EH (cell line): ENCODE measurements at places on chromosomes 7 and 10.

DNA sequence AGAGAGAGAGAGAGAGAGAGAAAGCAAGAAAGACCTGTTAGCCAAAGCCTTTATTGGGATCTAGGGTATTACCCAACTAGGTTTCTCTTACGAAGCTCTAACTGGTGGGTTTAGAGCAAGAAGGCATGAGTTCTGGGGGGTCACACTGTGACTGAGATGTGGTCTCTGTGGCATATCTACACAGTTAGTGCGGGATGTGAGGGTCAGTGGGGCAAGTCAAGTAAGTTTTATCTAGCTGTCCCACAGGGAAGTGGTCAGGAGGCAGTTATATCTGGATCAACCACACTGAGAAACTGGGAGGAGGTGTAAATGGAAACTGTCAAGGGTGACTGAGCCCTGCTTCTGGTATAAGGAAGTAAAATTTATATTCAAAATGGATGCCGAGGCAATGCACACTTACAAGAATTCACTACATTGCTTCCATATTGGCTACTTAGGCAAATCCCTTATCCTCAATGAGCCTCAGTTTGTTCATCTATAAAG is 331.6 kb upstream of the HPS1 start:
- no peak for DNase-seq

GRCh38 chr10:131760416-131761166 is 140.2 kb upstream of the PPP2R2D start:
- DNase-seq = no peak

GRCh38 chr7:55546814-55547213 is 25.5 kb downstream of the VOPP1 start:
- DNase-seq = peak; percentile 89

DNA sequence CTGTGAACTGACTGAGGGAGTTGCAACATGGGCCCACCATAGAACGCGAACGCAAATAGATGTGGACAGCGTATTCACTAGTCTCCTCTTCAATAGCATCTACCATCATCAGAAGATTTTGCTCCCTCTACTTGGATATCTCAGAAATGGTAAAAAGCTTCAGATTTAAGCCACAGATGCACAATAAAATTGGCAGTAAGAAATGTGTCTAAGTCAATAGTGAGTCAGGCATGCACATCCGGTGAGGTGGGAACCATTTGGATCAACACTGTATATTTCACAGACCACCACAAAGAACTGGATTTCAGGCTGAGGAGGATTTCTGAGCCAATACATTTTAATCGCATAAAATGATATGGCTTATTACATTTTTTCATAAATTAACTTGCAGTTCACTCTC is 111.5 kb upstream of the ADAM12 start:
- DNase-seq = peak; percentile 4

- no peak for DNase-seq
These were observed 250.2 kb downstream of the ELFN1 start for GRCh38 chr7:1920266-1920681.

DNA sequence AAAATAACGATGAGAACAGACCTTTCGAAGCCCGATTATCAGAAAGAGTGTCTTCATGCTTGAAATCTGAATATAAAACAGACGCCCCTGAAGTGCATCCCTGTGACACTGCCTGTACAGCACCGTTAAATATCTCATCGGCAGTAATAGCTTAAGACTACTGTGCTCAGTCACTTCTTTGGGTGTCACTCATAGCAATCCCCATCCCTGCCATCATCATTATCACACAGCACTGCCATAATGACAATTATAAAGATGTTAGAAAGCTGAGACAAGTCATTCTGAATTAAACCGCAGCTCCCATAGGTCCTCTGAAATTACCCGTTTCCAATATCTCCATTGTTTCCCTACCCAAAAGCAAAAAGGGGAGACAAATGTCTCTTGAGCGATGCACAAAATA is 567.7 kb upstream of the C7orf33 start:
- no peak for DNase-seq

GRCh38 chr10:124592101-124592500 is 130.5 kb downstream of the LHPP start:
- no peak for DNase-seq

GRCh38 chr10:47361293-47361692 is 13.1 kb downstream of the RBP3 start:
- DNase-seq = peak; percentile 36

GRCh38 chr10:2759233-2759632 is 308.1 kb upstream of the PFKP start:
- no peak for DNase-seq

DNA sequence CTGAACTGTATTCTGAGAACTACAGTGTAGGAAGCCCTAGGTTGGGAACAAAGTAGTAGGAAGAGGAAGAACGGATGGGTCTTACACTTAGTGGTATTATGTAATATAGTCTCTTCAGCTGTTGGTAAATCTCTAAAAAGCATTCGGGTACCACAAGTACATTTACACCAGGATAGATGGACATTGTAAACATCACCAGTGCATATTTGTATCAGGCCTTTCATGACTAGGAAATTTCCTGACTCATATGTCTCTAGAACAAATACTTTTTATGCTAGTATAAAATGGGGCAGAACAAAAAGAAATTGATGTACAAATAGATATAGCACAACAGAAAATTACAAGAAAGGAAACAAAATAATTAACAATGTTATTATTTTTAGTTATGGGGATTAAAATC is 21.5 kb upstream of the OR6B1 start:
- DNase-seq = no peak

GRCh38 chr7:97390915-97391593 is 273.6 kb downstream of the SDHAF3 start:
- no peak for DNase-seq

DNA sequence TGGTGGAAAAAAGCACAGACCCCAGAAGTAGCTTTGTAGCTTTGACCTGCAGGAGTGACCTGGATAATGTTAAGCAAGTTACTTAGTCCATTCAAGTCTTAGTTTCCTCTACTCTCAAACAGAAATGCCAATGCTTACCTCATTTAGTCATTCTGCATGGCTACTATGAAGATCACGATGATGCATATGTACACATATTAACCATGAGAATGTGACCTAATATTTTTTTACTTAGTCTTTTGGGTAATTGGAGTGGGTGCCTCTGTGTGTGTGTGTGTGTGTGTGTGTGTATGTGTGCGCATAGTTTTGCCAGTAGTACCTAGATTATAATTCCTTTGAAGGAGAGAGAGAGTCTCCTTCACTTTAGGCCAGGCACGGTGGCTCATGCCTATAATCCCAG is 95.8 kb downstream of the NRP1 start:
- DNase-seq = peak; percentile 84

DNA sequence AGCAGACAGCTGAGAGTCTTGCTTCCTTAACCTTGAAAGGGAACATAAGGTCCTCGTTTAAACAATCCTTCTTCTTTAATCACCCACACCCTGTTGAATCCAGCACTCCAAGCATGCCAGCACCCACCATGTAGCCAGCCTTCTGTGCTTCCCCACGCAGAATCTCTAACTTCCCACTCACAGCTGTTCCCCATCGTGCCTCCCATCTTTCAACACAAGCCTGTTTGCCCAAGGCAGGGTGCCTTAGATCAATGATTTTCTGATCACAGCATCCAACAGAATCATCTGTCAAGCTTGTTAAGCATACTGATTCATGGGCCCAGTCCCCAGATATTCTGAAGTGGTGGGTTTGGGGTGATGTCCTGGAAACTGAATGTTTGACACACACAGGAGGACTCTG is 530.8 kb downstream of the SH2D4B start:
- no peak for DNase-seq

DNA sequence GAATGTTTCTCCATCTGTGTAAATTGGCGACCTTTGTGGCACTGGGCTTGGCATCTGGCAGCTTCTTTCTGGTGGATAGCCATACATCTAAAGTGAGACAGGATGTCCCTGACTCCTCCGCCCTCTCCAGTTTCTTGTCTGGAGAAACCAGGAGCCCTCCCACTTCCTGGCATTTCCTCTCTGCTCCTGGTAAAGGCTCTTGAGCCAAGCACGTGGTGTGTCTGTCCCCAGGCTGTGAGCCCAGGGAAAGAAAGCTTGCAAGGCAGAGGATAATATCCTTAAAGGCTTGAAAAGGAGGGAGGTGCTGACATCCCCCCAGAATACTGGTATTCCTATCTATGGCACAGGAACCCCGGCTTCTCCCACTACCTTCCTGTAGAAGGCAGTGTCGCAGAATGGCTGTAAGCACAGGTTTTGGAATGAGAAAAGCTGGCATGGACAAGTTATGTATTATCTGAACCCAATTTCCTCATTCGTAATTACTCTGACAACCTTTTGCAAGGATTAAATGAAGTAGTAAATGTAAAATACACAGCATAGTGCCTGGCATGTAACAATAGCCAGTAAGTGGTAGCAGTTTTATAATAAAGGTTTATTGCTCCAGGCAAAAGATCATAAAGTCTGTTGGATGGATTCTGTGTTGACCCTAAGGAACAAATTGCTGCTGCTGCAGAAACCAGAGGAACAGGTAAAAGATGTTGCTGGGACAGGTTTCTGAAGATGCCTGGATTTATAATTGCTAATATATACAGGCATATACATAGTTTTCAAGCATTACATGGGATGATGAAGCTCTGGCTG is 11.8 kb upstream of the ACSL5 start:
- DNase-seq = peak; percentile 75

DNA sequence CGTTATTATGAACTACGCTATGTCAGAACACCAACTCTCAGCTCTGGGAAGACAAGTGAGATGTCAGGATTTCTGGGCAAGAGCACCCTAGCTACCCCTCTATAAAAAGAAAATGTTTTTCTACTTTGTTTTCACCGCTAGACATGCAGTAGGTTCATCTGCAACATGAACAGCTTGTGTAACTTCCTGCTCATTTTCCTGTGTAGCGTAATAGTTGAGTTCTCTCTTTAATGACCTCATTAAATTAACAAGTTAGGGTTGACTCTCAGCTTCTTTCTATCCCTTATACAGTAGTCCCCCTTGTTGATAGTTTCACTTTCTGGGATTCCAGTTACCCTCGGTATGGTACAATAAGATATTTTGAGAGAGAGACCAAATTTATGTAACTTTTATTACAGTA is 329.4 kb upstream of the ZNF32 start:
- no peak for DNase-seq
